ENCODE measurements at places on chromosomes 7 and 10. TPM values are rescaled to one million over a fixed set of nuclear protein-coding genes. Genes with fewer than 3 reads are reported as not detected.
A peak's percentile ranks its signal among the peaks of the same experiment; 100 is the strongest.

Gene FOXI2
- total RNA-seq = 0.24 TPM

DNA sequence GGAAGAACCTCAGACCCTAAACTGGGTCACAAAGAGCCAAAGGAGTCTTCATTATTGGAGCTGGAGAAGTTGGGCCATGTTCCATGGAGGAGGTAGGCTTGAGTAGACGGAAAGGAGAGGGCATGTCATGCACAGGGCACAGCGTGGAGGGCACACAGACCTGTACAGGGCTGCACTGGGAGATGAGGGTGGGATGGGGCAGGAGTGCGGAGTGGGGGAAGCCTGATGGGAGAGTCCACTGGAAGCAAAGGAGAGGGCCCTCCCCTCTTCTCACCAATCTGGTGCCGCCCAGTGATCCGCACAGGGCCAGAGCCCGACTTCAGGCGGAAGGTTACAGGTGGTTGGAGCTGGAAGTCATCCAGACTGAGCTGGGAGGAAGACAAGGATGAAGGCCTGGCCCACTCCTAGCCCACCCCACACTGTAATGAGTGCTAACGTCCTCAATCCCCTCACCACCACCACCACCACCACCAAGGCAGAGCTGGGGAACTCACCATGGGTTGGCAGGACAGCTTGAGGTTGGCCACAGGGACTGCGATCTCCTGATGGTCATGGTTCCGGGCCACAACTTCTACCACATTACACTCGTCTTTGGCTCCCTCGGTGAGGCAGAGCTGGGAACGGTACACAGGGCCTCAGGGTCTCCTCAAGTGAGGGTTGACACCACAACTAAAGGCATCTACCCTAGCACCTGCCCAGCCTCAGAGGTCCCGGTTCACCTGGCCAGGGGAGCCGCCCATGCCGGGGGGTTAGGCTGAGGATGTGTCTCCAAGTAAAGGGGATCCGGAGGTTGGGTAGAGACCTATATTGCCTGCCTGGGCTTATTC, 1.0 kb downstream of the NPM3 start:
- H3K36me3 ChIP-seq = no peaks in the 10 kb centered on the region
- peaks cover 20% of the 10 kb centered on the region for H3K4me1 ChIP-seq
- DNase-seq = no peak
- H3K4me3 ChIP-seq = peak overlapping the region; percentile 53
- no peaks in the 10 kb centered on the region for H3K27me3 ChIP-seq
- no peak overlapping the region for H3K27ac ChIP-seq

DNA sequence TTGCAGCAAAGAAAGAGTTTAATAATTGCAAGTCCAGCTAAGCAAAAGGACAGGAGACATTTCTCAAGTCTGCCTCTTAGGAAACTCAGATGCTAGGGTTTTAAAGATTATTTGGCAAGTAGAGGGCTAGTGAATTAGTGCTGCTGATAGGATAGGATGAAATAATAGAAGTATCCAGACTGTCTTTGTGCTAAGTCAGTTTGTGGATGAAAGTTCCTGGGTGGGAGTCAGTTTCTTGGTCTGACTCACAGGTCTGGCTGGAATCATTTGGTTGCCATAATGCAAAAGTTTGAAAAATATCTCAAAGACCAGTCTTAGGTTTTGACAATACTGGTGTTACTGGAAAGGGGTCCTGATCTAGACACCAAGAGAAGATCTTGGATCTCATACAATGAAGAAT, 42.6 kb upstream of the INHBA start:
- H3K36me3 ChIP-seq = no peaks in the 10 kb centered on the region
- no peaks in the 10 kb centered on the region for H3K27me3 ChIP-seq
- no peak overlapping the region for H3K27ac ChIP-seq
- H3K4me1 ChIP-seq = no peaks in the 10 kb centered on the region
- no peak for DNase-seq

- H3K27me3 ChIP-seq = no peaks in the 10 kb centered on the region
- H3K27ac ChIP-seq = no peak overlapping the region
- H3K4me3 ChIP-seq = no peak overlapping the region
- no peak for DNase-seq
These were observed 163.1 kb downstream of the CAMK1D start for GRCh38 chr10:12512332-12513002.

GRCh38 chr10:10891124-10892082, 126.3 kb upstream of the CELF2 start:
- no peak overlapping the region for H3K27ac ChIP-seq
- no peaks in the 10 kb centered on the region for H3K27me3 ChIP-seq
- no peak for DNase-seq
- no peaks in the 10 kb centered on the region for H3K36me3 ChIP-seq
- no peak overlapping the region for H3K4me3 ChIP-seq

- no peaks in the 10 kb centered on the region for H3K36me3 ChIP-seq
- H3K27ac ChIP-seq = no peak overlapping the region
- no peak overlapping the region for H3K4me3 ChIP-seq
- H3K27me3 ChIP-seq = no peaks in the 10 kb centered on the region
- no peaks in the 10 kb centered on the region for H3K4me1 ChIP-seq
These were observed 168.6 kb upstream of the ETV1 start for GRCh38 chr7:14158111-14158510.

DNA sequence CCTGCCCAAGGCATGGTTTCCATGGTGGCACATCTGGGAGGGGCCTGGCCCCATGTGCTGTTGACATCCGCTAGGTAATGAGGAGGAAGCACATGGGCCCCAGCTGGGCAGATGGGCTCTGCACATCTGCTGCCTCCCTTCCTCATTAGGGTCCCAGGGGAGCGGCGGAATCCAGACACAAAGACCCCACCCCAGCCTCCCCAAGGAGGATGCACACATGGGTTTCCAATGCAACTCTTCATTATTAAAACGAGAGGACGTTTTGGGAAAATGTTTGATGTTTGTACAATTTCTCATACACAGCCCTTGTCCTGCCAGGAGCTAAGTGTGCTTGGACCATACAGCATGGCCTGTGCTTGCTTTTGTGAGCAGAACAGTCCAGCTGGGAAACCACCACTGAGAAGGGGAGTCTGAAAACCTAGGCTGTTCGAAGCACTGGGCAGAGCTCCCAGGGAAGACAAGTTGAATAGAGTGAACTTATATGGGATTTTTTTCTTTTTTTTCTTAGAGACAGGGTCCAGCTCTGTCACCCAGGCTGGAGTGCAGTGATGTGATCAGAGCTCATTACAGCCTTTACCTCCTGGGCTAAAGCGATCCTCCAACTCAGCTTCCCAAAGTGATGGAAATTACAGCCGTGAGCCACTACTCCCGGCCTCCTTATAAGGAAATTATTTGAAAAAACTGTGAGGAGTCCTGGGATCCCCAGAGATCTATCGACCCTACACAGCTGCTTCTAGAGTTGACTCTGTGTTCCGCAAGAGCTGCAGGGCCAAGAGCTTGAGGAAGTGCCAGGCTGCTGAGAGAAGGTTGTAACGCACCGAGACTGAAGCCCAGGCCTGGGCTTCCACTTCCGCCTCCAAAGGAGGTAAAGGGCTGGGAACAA, 23.4 kb downstream of the FAM107B start:
- no peaks in the 10 kb centered on the region for H3K27me3 ChIP-seq
- no peak overlapping the region for H3K27ac ChIP-seq
- H3K4me1 ChIP-seq = no peaks in the 10 kb centered on the region
- H3K36me3 ChIP-seq = no peaks in the 10 kb centered on the region

Gene PDAP1
- 83.9 TPM for total RNA-seq

- H3K4me1 ChIP-seq = peaks cover 4% of the 10 kb centered on the region
- no peak for DNase-seq
- H3K27ac ChIP-seq = no peak overlapping the region
- no peak overlapping the region for H3K4me3 ChIP-seq
- H3K36me3 ChIP-seq = no peaks in the 10 kb centered on the region
- no peaks in the 10 kb centered on the region for H3K27me3 ChIP-seq
These were observed 30.4 kb downstream of the SEPTIN7 start for GRCh38 chr7:35831208-35831607.

GRCh38 chr10:83373671-83374070, 765.6 kb upstream of the GHITM start:
- H3K4me1 ChIP-seq = no peaks in the 10 kb centered on the region
- H3K4me3 ChIP-seq = no peak overlapping the region
- H3K27ac ChIP-seq = no peak overlapping the region
- H3K36me3 ChIP-seq = no peaks in the 10 kb centered on the region

Gene HSPA14
- total RNA-seq = 11.7 TPM

GRCh38 chr7:120856621-120857352, 1.2 kb downstream of the TSPAN12 start:
- no peaks in the 10 kb centered on the region for H3K36me3 ChIP-seq
- H3K27me3 ChIP-seq = no peaks in the 10 kb centered on the region
- H3K27ac ChIP-seq = no peak overlapping the region
- peaks cover 3% of the 10 kb centered on the region for H3K4me1 ChIP-seq

DNA sequence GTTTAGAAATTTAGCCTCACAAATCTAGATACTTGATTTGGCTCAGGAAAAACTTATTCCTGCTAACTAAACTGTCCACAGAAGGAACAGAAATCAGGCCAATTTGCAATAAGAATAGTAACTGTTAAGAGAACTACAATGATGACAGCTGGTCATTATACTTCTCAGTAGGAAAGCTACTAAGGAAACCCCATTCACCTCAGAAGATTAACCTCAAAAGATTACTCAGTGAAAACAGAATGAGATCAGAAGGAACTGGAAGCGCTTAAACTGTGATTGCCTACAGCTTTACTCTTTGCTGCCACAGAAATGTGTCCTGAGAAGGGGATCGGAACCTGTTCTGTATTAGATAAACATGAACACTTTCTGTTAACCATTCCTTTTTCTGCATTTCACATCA, 24.3 kb upstream of the DNAJB12 start:
- DNase-seq = no peak
- no peaks in the 10 kb centered on the region for H3K27me3 ChIP-seq
- no peaks in the 10 kb centered on the region for H3K4me1 ChIP-seq
- H3K36me3 ChIP-seq = no peaks in the 10 kb centered on the region
- no peak overlapping the region for H3K27ac ChIP-seq

DNA sequence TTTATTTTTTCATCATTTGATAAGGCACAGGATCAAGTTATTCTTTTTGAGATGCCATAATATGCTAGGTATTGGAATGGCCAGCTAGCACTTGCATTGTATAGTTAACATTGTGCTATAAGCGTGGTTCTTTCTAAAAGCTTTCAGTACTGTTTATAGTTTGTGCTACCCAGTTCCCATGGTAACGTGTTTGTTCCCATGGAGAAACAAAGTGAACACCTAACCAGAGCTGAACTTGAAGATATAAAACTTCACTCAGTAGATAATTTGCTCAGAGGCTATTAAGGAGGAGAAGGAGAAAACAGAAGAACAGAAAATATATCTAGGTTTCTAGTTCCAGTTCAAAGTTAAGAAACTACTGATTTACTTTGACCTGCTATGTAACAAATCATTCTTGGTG, 23.6 kb upstream of the ITGB8 start:
- no peaks in the 10 kb centered on the region for H3K27me3 ChIP-seq
- no peak overlapping the region for H3K27ac ChIP-seq
- DNase-seq = no peak
- peaks cover 2% of the 10 kb centered on the region for H3K4me1 ChIP-seq
- H3K36me3 ChIP-seq = no peaks in the 10 kb centered on the region
- no peak overlapping the region for H3K4me3 ChIP-seq

Gene COL28A1
- 1.4 TPM for total RNA-seq

DNA sequence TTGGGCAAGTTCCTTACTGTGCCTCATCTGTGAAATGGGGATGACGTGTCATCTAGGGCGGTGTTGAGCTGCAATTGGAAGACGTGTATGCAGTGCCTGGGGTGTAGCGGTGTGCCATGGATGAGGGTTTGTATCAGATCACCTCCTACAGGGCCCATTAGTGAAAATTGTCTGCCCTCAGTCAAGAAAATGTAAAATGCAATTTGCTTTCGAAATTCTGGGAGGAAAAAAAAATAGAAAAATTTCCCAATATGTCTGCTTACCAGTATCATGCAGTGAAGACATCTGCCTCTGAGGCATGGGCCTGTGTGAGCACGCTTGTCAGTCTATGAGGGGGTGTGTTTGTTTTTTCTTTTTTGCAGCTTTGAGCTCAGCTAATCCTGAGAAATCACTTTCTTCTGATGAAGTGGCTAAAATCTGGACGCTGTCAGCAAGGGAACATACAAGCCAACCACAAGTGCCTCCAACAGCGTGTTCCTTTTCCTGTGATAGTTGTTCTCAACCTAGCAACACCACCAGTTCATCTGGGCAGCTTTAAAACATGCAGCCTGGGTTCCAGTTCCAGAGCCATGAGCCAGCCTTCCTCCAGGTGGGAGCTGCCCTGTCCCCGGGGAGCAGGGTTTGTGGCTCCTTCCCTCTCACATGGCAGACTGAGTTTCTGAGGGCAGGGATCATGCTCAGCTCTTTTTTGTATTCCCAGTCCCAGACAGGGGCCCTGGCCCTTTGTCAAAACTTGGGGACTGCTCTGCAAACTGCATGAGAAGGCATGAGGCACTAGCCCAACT, 10.3 kb downstream of the FAM241B start:
- H3K36me3 ChIP-seq = no peaks in the 10 kb centered on the region
- H3K27ac ChIP-seq = no peak overlapping the region
- DNase-seq = no peak
- no peak overlapping the region for H3K4me3 ChIP-seq
- H3K27me3 ChIP-seq = no peaks in the 10 kb centered on the region

DNA sequence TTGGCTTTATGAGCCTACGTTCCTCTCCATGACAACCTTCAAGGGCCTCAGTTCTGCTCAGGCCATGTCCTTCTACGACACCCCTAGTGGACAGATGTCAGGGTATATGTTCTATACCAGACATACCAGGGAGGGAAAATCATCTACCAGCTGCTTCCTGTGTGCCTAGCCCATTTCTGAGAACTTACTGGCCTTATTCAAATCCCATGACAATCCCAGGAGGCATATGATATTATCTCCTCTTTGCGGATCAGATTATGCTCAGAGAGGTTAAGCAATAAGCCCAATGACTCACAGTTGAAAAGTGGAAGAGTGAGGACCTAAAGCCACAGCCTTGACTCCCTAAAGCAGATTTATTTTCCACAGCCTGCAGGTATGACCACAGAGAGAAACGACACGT, 139.3 kb downstream of the GLI3 start:
- no peak overlapping the region for H3K4me3 ChIP-seq
- H3K36me3 ChIP-seq = no peaks in the 10 kb centered on the region
- H3K4me1 ChIP-seq = peaks cover 15% of the 10 kb centered on the region
- DNase-seq = no peak
- H3K27me3 ChIP-seq = no peaks in the 10 kb centered on the region
- no peak overlapping the region for H3K27ac ChIP-seq

Gene ANKRD30A
- total RNA-seq = not detected

DNA sequence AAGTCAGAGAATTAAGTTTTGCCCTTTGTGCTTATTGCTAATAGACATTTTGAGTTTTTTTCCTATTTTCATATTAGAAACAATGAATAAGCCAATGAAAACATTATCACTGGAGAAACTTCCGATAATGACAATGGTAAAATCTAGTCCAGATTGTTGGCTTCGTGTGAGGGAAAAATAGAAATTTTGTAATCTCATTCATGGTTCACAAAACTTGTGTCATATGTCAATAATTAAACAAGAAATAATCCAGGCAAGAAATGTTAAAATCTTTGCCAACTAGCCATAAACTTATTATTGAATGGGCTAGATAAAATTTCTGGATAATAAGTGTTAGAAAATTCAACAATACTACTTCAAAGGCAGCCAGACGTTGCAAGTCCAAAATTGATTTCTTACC, 36.6 kb downstream of the RNLS start:
- peaks cover 2% of the 10 kb centered on the region for H3K4me1 ChIP-seq
- H3K27me3 ChIP-seq = no peaks in the 10 kb centered on the region
- H3K36me3 ChIP-seq = no peaks in the 10 kb centered on the region
- H3K27ac ChIP-seq = no peak overlapping the region
- no peak for DNase-seq
- H3K4me3 ChIP-seq = no peak overlapping the region

Measured in ovary (tissue), 10 donors.